Kidney tubule cell (primary cell): ENCODE measurements at places on chromosomes 5 and 9.

DNA sequence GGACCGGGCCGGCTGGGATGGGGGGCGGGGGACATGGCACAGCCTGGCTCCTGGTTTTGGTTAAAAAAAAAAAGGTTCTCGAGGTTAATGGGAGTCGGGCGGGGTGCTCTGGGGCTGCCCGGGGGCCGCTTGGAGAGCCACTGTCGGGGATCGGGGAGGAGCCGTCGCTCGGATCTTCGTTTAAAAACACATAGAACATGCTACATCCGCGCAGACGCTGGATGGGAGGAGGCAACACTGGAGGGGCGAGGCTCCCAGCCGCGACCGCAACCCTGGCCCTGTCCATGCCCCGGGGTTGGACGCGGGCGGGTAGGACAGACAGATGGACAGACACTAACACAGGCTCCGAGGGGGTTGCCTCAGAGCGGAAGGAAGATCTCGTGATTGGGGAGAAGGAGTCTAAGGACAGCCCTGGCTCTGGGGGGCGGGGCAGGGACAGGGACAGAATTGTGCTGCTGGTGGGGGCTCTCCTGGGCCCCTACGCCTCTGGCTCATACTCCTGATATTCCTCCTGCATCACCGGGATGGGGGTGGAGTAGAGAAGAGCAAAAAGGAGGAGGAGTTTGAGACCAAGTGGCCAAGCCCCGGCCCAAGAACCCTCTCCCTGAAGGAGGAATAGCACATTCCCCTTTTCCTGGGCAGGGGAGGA, 9.9 kb downstream of the SNCB start:
- no peak for DNase-seq

- no peak for DNase-seq
These were observed 282.9 kb upstream of the EDIL3 start for GRCh38 chr5:84667576-84667975.

DNA sequence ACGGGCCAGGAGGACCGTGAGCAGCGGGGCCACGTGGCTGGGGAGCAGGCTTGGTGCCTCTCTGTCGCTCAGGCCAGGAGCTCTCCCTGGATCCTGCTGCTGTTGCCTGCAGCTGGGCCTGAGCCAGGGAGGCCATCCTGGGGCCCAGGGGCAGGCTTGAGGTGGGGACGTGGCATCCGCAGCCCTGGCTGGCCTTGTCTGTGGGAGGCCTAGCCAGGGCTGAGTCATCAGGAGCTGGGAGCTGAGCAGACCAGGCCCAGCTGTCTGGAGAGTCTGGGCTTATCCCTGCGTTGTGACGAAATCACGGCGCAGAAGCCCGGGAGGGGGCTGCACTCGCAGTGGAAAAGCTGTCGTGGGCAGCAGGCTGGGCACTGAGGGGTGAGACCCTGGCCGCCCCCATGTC, 138.8 kb upstream of the COL5A1 start:
- DNase-seq, result peak; percentile 80

- DNase-seq, result no peak
These were observed 17.2 kb downstream of the RIC1 start for GRCh38 chr9:5646116-5646515.

DNA sequence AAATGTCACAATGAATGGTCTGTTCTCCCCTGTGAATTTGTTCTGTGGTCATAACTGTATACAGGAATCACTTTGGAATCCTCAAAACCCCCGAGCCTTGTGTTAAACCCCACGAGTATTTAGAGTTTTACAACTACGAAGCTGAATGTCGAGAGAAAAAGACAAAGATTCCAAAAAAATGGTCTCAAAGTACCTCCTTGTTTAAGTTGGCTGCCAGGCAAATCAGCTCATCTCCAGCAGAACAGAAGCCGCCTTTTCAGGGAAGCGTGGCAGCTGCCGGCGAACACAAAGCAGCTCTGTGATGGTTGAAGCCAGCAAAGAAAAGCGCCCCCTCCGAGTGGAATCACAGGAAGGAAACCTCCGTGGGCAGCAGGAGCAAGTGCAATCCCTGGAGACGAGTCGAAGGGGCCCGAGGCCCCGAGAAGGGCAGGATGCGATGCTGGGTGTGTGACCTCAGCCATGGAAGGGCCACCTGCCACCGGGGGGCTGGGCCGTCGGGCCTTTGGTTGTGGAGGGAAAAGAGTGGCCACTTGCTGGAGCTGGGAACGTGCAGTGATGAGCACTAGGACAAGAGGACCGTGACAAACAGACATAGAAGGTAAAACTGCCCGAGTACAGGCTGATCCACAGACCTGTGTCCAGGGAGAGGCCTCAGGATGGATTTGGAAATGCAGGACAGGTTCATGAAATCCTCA, 706.4 kb downstream of the SEMA5A start:
- DNase-seq, result no peak

DNA sequence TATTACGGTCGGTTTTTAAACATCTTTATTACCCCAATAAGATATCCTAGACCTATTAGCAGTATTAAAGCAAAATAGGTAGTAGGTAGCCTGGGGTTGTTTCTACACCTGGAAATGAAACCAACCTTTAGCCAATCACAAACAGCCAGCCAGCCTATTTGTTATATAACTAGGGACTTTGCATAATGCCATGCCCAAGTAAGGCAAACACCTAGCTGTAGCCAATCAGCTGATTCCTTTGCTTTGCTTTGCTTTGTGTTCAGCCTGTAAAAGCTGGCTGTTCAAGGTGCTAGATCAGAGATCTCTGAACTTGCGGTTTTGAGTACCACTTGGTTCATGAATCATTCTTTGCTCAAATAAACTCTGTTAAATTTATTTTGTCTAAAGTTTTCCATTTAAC, 46.5 kb upstream of the SETD9 start:
- no peak for DNase-seq

- DNase-seq, result no peak
These were observed 57.4 kb downstream of the PSMB7 start for GRCh38 chr9:124357721-124358361.

DNA sequence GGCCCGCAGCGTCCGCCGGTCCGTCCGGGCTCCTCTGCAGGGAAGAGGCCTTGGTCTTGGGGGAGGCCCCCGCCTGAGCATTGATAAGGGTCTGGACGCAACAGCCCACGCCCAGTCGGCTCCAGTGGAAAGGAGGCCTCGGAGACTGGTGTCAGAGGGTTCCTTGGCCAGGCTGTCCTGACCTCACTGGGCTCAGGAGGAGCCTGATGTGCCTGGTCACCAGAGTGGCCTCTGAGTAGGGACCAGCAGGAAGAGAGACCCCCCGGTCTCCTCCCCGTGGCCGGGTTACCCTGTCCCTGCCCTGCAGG, 13.2 kb downstream of the LMX1B start:
- no peak for DNase-seq

DNA sequence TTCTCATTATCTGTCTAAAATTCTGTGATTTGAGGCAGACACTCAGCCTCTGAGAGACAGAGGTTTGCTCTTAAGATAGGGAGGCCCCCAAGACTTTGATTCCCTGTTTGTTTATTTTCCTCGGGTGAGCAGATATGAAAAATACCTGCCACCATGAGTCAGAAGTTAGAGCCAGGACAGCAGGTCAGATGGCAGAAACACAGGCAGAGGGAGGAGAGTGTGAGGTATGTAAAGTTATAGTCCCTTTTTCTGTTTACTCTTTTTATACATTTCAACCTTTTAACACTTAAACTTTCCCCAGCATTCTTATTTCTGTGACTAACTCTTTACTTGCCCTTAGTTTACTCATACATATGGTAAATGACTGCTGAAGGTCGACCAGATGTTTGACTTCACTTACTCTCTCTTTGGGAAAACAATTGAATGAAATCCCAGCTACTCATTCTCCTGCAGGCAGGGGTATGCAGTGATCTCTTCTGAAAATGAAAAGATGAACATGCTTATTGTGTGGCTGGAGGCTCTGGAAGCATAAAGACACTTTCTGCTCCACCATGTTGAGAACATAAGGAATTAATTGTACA, 383.8 kb downstream of the NTRK2 start:
- DNase-seq, result peak; percentile 43

GRCh38 chr5:53425687-53426511, 54.5 kb upstream of the FST start:
- no peak for DNase-seq
